ENCODE measurements at places on chromosomes 5 and 9. TPM values are rescaled to one million over a fixed set of nuclear protein-coding genes. Genes with fewer than 3 reads are reported as not detected.

The CARD6 gene
- 2.0 TPM for total RNA-seq

The PCDHGA9 gene
- total RNA-seq, result 1.9 TPM

The SPOCK1 gene
- total RNA-seq, result not detected

The ANKH gene
- total RNA-seq, result 71.3 TPM

The FPGS gene
- total RNA-seq, result 137 TPM

The EMB gene
- 95.5 TPM for total RNA-seq

The TRIM36 gene
- total RNA-seq, result 0.39 TPM

The SHLD3 gene
- total RNA-seq, result 6.3 TPM

The COQ4 gene
- 54.9 TPM for total RNA-seq

The RAD17 gene
- total RNA-seq, result 39.6 TPM

The PTPA gene
- total RNA-seq, result 73.9 TPM

The PTGDS gene
- not detected for total RNA-seq

The NR4A3 gene
- 20.1 TPM for total RNA-seq

The TSTD2 gene
- 31.1 TPM for total RNA-seq

The UBLCP1 gene
- 25.1 TPM for total RNA-seq

The TAF11L10 gene
- not detected for total RNA-seq

The GLDC gene
- total RNA-seq, result 0.71 TPM

The WNT8A gene
- not detected for total RNA-seq

The P4HA2 gene
- total RNA-seq, result 0.25 TPM

The LURAP1L gene
- total RNA-seq, result not detected

The QRFP gene
- not detected for total RNA-seq

The CDC25C gene
- total RNA-seq, result not detected

The GPX8 gene
- not detected for total RNA-seq

The SLC6A19 gene
- total RNA-seq, result not detected

The PCDHGA1 gene
- total RNA-seq, result 0.53 TPM

The TAS2R1 gene
- total RNA-seq, result not detected

The CNTLN gene
- total RNA-seq, result 0.94 TPM

The GPR151 gene
- total RNA-seq, result not detected

The RNF183 gene
- total RNA-seq, result 0.39 TPM

The PLGRKT gene
- 12.3 TPM for total RNA-seq

The APBA1 gene
- total RNA-seq, result 0.34 TPM

The IER5L gene
- total RNA-seq, result 13.2 TPM

The CARTPT gene
- not detected for total RNA-seq

The SPINK4 gene
- not detected for total RNA-seq

The PCDHGA3 gene
- total RNA-seq, result 0.32 TPM

The LHFPL2 gene
- total RNA-seq, result 35.5 TPM

Measured in B cell (primary cell).